Astrocyte of the hippocampus (primary cell): ENCODE measurements at places on chromosomes 11 and 22.

- DNase-seq: peak; percentile 32
These were observed 13.0 kb upstream of the CDC42EP2 start for GRCh38 chr11:65301491-65302329.

- DNase-seq: peak; percentile 27
These were observed 23.0 kb downstream of the LMO2 start for GRCh38 chr11:33868647-33869461.

GRCh38 chr11:110939471-110939870 lies 227.2 kb upstream of the ARHGAP20 start:
- DNase-seq: no peak

DNA sequence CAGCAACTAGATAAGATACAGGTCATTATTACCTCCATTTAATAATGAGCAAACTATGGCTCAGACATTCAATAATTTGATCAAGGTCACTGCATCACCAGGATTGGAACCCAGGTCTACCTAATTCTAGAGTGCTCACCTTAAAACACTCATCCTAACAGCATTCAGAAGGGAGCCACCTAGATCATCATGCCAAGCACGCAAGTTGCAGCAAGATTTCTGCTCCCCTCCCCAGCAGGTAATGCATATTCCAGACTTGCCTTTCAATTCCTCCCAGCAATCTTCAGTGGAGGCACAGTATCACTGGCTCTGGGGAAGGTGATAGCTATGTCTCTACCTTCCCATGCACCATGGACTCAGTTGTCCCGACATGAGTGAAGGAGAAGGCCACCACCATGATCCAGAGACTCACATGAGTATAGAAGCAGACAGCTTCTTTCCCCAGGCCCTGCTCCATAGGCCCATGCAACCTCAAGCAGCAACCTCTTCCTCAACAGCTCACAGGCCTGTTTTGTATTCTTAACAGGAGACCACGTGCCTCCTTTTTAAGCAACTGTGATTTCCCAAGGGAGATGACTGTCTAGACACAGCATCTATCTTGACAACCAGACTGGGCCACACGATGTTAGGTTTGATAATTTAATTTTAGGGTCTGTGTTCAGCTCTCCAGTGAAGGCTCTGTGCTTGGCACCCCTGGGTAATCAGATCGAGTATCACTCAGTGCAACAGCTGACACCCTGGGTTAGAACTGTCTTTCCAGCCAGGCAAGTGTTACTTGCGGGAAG lies 36.4 kb downstream of the RAB30 start:
- no peak for DNase-seq

DNA sequence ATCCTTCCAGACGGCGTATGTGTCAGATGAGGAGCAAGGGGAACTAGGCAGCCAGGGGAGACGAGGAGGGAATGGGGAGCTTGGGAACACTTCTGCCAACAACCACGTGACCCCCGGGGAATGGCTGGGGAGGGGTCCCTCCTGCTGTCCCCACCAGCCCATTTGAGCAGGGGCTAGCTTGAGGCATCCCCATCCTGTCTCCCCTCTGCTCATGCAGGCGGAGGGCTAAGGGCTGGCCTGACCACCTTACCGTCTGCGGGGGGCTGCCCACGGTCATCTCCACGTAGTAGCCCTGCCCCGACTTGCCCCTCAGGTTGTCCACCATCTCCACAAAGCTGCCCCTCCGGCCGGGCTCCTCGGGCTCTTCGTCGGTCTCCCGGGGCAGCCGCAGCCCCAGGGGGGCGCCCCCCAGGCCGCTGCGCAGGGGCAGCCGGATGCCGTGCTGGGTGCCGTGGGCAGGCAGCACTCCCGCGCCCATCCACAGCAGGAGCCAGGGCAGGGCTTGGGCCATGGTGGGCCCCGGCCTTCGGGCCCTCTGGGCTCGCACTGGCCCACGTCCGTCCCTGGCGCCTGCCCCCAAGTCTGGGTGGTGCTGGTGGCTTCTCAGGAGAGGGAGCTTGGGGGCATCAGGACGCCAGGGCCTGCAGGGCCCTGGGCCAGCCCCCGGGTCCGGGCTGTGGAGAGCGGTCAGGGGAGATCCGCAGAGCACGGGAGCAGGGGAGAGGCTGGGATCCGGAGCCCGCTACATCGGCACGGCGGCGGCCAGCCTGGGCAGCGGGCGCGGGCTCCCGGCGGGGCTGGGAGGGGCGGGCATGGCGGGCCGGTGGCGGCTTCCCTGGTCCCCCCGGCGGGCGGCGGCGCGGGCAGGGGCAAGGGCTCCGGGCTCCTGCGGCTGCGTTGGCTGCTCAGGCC lies 515 bp downstream of the BACE1 start:
- peak; percentile 13 for DNase-seq

DNA sequence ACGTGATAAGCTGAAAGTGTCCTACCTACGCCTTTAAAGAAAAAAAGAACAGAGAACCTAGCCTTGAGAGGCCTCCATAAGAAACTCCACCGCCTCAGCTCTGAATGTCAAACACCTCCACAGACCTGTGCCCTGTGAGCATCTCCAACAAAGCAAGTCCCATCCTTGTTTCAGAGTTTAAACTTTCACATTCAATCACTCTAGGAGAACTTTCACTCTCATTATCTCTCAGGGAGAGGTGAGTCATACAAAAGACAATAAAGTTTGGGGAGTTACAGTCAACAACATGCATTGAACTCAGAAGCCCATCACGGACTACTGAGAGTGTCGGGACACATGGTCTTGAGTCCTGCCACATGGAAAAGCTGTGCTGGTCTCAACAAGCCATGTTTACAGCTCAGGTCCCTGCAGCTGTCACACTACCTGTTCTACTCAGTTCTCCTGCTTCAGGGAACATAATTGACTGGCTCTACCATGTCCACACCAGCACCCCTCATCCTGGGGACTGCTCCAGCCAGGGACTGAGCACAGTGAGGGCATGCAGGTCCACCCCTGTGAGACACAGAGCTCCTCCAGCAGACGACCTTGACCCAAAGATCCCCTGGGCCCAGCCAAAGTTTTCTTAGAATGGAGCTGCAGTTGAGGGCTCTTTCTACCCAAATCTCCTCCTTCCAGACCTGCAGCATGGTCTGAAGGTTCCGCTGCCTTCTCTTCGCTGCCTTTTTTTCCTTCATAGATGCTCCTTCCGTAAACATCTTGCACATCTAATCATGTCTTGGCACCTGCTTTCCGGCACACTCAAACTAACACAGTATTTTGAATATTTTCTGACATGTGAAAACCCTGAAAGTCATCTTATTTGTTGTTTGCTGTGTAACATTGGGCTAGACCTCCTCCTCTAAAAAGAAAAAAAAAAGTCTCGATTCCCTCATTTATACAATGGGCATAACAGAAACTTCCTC lies 114.9 kb downstream of the ETS1 start:
- DNase-seq: peak; percentile 29

DNA sequence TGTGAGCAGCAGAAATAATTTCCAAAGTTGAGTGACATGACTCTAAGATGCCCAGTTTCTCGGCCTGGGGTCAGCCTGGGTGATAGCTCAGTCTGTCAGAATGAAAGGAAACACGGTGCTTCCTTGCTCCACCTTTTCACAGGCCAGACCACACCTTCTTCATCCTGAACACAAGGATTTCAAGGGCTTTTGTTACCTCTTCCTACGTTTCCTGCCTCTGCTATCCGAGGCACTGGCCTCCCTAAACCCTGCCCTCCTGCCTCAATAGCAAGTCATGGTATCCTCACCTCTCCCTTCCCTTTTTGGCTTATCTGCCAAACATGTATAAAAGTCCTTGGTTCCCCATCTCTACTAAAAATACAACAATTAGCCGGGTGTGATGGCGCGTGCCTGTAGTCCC lies 1.7 kb upstream of the OR51E1 start:
- no peak for DNase-seq

GRCh38 chr11:24543771-24544170 lies 46.9 kb downstream of the LUZP2 start:
- no peak for DNase-seq

DNA sequence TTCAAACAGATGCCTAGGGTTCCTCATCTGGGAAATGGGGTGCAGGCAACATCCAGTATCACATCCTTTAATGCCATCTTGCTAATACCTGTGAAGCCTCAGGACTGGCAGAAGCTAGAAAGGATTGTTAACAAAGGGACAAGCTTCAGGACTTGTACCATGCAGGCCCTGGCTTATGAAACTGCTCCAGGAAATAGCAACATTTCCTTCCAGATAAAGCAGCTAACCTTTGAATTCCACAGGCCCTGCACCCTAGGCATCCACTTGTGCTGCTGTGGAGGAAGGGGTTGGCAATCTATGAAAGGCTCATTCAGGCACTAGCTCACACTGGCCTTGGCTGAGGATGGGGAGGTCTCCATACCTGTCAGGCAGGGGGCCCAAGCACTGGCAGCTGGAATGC lies 87.2 kb downstream of the BTBD10 start:
- DNase-seq: no peak

- DNase-seq: no peak
These were observed 99.4 kb downstream of the PDHX start for GRCh38 chr11:35015621-35016387.

GRCh38 chr22:48669226-48669625 lies 1158.4 kb downstream of the BRD1 start:
- DNase-seq: no peak

- no peak for DNase-seq
These were observed 3.1 kb downstream of the SULT4A1 start for GRCh38 chr22:43859176-43859575.

DNA sequence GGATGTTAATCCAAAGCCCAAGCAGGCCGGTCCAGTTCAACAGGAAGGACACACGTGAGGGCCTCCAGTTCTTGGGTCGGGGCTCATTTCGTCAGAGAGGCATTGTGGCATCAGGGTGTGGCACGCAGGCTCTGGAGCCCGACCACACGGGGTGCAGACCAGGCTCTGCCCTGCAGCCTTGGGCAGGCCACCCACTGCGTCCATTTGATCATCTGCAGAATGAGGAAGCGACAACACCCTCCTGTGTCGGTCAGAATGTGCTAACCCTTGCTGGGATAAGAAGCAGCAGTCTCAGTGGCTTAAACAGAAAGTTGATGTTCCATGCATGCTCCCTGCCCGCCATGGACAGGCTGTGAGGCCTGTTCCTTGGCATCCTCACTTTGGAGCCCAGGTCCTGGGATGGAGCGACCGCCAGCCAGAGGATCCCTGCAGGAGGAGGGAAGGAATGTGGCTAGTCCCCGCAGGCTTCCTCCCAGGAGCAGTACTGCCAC lies 10.8 kb downstream of the RIBC2 start:
- no peak for DNase-seq

GRCh38 chr22:42688241-42689211 lies 32.1 kb downstream of the A4GALT start:
- peak; percentile 90 for DNase-seq

DNA sequence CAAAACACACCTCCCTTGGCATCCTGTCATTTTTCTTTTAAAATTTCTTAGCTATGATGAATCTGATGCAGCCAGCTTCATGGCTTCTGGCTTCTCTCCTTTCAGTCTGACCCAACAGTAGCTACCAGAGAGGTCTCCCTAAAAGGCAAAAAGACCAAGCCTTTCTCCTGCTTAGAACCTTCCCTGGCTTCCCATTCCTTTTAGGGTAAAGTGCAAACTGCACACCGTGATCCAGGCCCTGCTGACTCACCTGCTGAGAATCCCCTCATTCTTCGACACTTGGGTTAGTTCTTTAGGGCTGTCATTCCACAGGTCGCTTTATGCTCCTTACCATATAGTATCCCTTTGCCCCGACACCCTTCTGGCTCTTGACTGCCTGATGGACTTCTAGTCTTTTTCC lies 362.4 kb downstream of the MIAT start:
- peak; percentile 70 for DNase-seq

DNA sequence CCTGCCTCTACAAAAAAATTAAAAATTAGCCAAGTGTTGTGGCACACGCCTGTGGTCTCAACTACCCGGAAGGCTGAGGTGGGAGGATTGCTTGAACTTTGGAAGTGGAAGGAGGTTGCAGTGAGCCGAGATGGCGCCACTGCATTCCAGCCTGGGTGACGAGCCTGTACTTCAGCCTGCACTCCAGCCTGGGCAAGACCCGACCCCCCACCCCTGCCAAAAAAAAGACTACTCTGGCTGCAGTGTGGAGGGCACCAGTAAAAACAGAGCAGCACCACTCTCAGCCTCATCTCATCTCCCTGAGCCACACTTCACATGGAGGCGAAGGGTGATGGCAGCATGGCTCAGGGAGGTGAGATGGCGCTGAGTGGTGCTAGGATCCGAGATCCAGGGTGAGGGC lies 50.3 kb upstream of the THY1 start:
- no peak for DNase-seq

DNA sequence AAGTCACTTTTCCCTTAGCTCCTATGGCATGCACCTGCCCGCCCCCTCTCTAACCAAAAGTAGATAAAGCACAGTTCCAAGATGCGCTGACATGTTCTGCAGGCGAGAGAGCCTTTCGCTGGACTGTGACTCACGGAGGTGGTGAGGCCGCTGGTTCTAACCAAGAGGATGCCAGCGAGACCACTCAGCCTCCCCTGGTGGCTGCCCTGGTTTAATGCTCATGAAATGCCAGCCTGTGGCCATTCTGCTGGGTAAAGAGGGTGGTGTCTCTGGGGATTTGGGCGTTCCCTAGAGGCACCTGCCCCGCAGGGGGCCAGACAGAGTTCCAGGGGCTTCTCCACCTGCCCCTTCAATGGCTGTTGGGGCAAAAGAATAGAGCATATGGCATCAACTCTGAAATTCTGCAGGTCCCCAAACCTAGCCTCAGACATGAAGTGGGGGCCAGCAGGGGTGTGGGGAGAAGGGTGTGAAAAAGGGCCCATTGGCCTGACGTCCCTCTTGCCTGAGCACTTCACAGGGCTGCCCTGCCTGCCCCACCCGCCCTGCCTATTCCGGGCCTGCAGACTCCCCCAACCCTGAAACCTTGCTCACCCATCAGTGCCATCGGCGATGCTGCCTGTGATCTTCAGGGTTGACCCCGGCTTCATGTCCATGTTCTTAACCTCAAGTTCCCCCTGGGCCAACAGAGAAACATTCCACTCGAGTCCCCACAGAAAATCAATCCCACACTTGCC lies 8.5 kb downstream of the LGALS2 start:
- peak; percentile 77 for DNase-seq

DNA sequence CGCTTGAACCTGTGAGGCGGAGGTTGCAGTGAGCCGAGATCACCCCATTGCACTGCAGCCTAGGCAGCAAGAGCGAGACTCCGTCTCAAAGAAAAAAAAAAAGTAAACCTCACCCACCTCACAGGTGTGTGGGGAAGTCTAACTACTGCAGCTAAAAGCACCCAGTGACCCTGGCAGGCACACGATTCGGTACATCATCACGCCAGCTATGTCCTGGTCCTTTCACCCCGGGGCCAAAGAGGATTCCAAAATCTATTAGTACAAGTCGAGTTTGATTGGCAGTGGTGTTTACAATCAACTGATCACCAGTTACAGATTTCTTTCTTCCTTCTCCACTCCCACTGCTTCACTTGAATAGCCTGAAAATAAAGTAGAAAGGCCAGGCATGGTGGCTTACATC lies 6.3 kb downstream of the TST start:
- DNase-seq: no peak

DNA sequence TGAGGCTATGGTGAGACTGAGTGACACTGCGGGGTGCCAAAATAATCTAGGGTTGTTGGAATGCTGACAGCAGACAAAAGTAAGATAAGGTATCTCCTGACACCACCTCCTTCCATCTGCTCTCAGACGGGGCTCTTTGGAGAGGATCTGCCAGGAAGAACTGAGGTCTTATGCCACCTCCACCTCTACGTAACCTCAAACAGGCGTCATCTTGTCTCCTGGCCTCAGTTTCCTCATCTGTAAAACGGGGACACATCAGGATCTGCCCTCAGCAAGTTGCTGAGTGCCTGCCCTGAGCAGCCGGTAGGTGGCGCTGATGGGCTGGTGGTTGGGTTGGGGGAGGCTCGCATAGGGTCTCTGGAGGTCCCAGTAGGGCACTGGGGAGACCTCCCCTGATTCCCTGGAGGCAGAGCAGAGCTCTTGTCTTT lies 1.7 kb upstream of the MYEOV start:
- peak; percentile 42 for DNase-seq
